ENCODE measurements at places on chromosomes 3 and 15. TPM values are rescaled to one million over a fixed set of nuclear protein-coding genes. Genes with fewer than 3 reads are reported as not detected.

ITIH4 gene
- total RNA-seq, result 2.2 TPM

AVEN gene
- total RNA-seq, result 5.7 TPM

BDH1 gene
- total RNA-seq, result 10.3 TPM

CISH gene
- total RNA-seq, result 0.74 TPM

MYL3 gene
- total RNA-seq, result 0.49 TPM

CHRNA5 gene
- 2.0 TPM for total RNA-seq

LMOD3 gene
- total RNA-seq, result under 0.01 TPM

CLDN16 gene
- 0.25 TPM for total RNA-seq

ROPN1 gene
- not detected for total RNA-seq

LCTL gene
- under 0.01 TPM for total RNA-seq

TMEM40 gene
- not detected for total RNA-seq

GNAT1 gene
- not detected for total RNA-seq

SLC24A5 gene
- total RNA-seq, result not detected

SLCO2A1 gene
- 0.74 TPM for total RNA-seq

SYNPR gene
- total RNA-seq, result 44.5 TPM

ADAM10 gene
- total RNA-seq, result 97.9 TPM

GPR160 gene
- 2.2 TPM for total RNA-seq

P2RY1 gene
- total RNA-seq, result 11.6 TPM

SOX2 gene
- total RNA-seq, result 72.0 TPM

COL6A5 gene
- total RNA-seq, result under 0.01 TPM

CKMT1A gene
- total RNA-seq, result 4.7 TPM

SEMA3F gene
- 8.9 TPM for total RNA-seq
